Myocyte (in vitro differentiated cells): ENCODE measurements at places on chromosomes 13 and 19.

GRCh38 chr13:45331692-45332035 lies 9.3 kb downstream of the TPT1 start:
- DNase-seq = no peak

DNA sequence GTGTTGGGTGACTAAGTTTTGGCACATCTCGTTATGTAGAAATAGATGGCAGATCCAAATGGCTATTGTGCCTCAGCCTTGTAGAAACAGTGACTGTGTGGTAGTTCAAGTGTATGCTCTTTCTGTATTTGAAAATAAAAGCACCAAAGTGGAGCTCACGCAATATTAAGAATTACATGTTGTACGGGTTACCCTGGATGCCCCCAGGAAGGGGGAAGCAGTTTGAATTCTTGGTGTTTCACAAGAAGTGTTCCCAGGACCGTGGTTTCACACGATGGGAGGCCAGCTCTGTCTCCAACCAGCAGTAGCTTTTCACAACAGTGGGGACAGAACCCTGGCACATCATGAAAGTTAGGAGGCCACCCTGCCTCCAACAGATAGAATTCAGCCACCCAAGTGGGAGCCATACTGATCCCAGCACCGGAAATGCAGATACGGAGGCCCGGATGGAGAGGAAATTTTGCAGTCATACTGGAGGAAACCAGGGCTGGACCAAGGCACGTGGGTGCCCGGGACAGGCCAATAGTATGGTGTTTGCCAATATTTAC lies 8.9 kb downstream of the FLT1 start:
- DNase-seq = no peak

- no peak for DNase-seq
These were observed 11.3 kb downstream of the HNRNPM start for GRCh38 chr19:8456064-8456463.

DNA sequence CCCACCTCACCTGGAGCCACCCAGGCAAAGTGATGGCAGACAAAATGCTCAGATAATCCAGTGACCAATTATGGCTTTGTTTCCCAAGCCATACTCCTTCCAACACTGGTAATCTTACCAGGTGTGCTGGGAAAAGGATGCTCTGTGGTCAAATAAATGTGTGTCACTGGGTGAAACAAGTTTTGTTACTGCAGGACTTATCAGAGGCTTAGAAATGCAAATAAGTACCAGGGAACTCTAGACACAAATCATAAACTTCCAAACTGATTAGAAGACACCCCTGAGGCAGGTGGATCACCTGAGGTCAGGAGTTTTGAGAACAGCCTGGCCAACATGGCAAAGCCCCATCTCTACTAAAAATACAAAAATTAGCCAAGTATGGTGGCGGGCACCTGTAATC lies 26.4 kb downstream of the PIN1 start:
- no peak for DNase-seq

DNA sequence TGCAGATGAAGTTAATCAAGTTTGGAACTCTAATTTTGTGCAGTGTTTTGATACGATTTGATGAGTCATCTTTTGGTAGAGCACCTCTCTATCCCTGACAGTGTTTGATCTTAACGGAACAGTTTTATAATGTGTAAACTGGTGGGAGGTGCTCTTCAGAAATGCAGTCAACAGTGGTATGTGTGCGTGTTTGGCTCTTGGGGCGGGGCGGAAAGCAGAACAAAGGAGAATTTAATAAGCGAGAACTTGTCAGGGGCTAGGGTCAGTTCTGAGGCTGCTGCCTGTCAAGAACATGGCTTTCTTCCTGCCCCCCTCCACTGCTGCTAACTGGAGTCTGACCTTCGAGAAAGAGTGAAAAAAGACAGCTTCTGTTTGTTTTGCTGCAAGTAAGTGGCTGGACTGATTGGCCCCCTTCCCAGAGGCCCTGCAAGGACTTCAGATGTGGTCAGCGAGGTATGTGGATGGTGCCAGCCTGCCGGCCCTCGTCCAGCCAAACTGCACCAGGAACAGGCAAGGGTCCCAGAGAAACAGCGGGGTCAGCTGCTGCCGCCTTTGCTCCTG lies 40.8 kb downstream of the BBC3 start:
- peak; percentile 90 for DNase-seq

GRCh38 chr19:1206150-1206863 lies 729 bp downstream of the STK11 start:
- no peak for DNase-seq

GRCh38 chr13:29674532-29674931 lies 79.0 kb upstream of the SLC7A1 start:
- DNase-seq = no peak

GRCh38 chr13:44149821-44150220 lies 223.8 kb upstream of the SERP2 start:
- no peak for DNase-seq

- DNase-seq = no peak
These were observed at the start of gene ADGRE1 for GRCh38 chr19:6887316-6887715. Gene ADGRE1, plus strand, starts transcription at chr19:6887579. Its CDS starts 30 bp downstream, at chr19:6887609.

- no peak for DNase-seq
These were observed 13.6 kb downstream of the CFD start for GRCh38 chr19:873084-873483.

- no peak for DNase-seq
These were observed 1.2 kb downstream of the LYPD3 start for GRCh38 chr19:43464134-43464775.

DNA sequence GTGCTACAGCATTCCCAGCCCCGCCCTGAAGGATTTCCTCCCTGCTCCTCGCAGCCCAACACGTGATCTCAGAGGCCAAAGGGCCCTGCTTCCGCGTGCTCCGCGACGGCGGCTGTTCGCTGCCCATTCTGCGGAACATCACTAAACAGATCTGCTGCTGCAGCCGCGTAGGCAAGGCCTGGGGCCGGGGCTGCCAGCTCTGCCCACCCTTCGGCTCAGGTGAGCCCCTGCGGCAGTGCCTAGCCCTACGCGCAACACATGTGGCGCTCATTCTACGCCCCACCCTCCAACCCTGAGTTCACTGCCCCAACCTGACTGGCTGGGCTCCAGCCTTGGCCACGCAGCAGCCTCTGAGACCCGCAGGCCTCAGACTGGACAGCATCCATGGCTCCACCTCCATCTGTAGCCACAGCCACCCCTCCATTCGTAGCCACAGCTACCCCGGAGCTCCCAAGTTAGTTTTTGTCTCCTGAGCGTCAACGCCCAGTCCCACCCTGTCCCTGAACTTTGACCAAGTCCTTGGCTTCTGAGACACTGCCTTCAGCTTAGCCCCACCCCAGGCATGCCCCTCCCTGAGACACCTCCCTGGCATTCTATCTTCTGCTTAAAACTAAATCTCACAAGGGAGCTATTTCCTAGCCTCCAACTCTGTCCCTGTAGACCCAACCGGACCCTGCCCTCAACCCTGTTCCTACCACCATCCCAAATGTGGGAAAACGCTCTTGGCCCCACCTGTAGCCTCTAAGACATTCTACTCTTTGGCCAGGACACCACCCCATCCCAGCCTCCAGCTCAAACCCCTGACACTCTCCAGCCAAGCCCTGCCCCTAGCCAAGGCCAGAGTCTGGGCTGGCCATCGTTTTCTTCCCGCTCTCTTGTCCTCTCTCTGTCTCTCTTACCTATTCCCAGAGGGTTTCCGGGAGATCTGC lies 6.4 kb downstream of the LTBP4 start:
- no peak for DNase-seq

GRCh38 chr19:2231621-2232221 lies 4.4 kb downstream of the PLEKHJ1 start:
- DNase-seq = no peak

DNA sequence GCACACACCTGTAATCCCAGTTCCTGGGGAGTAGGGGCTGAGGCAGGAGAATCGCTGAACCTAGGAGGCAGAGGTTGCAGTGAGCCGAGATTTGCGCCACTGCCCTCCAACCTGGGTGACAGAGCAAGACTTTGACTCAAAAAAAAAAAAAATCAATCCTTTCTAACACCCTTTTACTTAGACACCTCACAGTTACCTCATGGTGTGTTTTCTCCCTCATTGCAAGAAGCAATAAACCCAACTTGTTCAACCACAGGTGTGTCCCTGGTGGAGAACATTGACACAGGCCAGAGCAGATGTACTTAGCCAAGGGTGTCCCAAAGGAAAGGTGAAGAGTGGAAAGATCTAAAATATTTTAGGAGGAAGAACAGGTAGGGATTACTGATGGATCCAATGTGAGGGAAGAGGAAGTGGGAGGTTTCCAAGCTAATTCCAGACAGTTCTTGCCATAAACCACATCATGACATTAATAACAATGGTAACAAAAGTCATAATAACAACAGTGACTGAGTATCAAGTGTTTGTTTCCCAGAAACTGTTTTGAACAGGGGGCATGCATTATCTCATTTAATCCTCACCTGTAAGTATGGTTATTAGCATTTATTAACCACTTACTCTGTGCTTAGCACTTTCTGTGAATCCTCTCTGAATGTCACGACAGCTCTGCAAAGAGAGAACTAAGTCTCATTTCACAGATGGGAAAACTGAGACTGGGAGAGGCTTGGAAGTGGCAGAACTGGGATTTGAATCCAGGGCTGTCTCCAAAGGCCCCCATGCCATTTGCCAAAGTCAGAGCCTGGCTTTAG lies 3.1 kb upstream of the LYPD3 start:
- no peak for DNase-seq

DNA sequence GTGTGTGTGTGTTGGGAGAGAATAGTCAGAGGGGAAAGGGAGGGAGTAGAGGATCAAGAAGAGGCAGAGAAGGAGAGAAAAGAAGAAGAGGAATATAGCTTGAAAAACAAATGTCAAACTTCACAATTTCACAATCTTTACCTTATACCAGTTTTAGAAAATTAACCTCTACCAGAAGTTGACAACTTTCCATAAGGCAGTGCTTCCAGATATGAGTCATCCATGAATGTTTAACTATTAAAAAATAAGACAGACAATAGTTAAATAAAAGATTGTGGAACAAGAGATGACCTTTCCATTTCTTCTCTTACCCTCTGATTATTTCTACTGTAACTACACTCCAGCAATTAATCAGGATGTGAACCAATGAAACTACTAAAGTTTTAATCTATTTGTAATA lies 229.4 kb downstream of the ITGBL1 start:
- DNase-seq = no peak

DNA sequence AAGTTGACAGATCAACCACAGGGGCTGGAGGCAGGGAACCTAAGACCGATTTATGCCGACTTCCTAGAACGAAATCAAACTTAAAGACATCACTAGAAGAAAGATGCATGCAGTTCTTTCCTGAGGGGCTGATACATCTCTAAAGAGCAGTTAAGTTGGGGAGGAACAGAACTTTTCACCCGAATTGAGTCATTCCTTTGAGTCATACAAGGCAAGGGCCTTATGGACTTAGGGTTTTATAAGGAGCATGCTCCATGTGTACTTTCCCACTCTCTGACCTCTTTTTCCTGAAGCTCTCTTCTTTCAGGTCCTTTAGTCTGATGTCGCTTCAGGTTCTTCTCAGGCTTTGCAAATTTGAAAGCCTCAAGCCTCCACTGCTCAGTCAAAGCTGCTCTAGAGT lies 7.9 kb upstream of the FBXL3 start:
- DNase-seq = no peak

GRCh38 chr19:1514986-1515721 lies 2.3 kb upstream of the ADAMTSL5 start:
- no peak for DNase-seq

- peak; percentile 96 for DNase-seq
These were observed at the start of gene VPS36 for GRCh38 chr13:52450012-52450792. Gene VPS36, minus strand, starts transcription at chr13:52450634. Its CDS starts 40 bp downstream, at chr13:52450594.

GRCh38 chr19:53853707-53854106 lies 14.0 kb upstream of the MYADM start:
- DNase-seq = no peak

GRCh38 chr19:53192771-53193534 lies at the start of gene ZNF665:
Gene ZNF665, minus strand, starts transcription at chr19:53193358. Its CDS starts 10,460 bp downstream, at chr19:53182898.
- no peak for DNase-seq

DNA sequence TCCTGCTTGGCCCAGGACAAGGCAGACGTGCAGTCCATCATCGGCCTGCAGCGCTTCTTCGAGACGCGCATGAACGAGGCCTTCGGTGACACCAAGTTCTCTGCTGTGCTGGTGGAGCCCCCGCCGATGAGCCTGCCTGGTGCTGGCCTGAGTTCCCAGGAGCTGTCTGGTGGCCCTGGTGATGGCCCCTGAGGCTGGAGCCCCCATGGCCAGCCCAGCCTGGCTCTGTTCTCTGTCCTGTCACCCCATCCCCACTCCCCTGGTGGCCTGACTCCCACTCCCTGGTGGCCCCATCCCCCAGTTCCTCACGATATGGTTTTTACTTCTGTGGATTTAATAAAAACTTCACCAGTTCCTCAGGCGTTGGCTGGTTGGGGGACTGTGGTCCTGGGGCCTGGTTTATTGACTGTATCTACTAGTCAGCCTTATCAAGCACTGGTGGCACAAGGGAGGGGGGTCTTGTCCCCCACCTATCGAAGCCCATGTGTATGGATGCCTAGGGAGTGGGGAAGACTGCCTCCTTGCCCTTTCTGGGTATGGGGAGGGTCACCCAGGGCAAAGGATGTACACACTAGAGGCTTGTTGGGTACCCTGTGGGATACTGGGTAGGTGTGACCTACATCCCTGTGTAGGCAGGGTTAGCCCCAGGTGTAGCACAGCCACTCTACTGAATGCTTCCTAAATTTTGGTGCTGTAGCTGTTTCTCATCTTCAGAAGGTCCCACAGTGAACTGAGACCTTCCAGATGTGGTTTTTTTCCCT lies 4.4 kb downstream of the CHMP2A start:
- no peak for DNase-seq

DNA sequence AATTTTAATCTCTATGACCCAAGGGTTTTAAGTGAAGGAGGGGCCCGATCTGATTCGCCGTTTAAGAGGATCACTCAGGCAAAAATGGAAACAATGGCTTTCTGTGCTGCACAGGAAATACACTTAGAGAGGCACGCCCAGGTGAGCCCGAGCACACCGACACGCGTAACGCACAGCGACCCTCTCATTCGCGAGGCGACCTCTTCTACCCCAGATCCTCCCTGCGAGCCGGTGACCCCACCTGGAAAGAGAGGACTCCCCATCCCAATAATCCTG lies 216 bp downstream of the SH2D3A start:
- DNase-seq = no peak

GRCh38 chr19:10921910-10922637 lies 6.4 kb downstream of the YIPF2 start:
- DNase-seq = no peak

- DNase-seq = no peak
These were observed 498.6 kb downstream of the EFNB2 start for GRCh38 chr13:106036870-106037269.

GRCh38 chr19:5918463-5919079 lies 4.5 kb downstream of the CAPS start:
- no peak for DNase-seq

DNA sequence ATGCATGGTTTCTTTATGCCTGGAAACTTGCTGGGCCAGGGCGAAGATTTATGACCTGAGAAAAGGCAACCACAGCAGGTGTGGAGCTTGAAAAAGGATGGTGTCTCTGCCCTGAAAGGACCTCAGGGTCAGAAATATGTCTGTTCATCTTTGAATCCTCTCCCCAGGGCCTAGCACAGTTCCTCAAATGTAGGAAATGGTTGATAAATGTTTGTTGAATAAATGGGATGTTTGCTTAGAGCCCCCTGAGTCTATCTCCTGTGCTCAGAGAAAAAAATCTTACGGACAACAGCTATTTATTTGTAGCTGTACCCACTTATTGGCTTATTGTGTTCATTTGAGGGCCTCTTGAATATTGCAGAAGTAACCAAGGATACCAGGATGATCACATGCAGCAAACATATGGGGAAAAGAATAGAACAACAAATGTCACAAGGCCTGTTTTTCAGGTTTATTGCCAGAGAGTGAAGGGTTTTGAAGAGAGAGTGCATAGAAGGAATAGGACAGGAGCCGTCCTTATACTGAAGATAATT lies 114.5 kb downstream of the KLF5 start:
- no peak for DNase-seq
